Mammary microvascular endothelial cell (primary cell): ENCODE measurements at places on chromosomes 4 and X. TPM values are rescaled to one million over a fixed set of nuclear protein-coding genes. Genes with fewer than 3 reads are reported as not detected.

Gene GC
- total RNA-seq, result not detected in 2 replicates

Gene C4orf51
- total RNA-seq, result not detected in 2 replicates

Gene SPRY1
- 35.8 and 50.7 TPM in 2 replicates for total RNA-seq

Gene SPP1
- 0.10 and 1.1 TPM in 2 replicates for total RNA-seq

Gene RRH
- total RNA-seq, result not detected in 2 replicates

Gene NHSL2
- 18.9 and 22.6 TPM in 2 replicates for total RNA-seq

Gene LRAT
- total RNA-seq, result not detected in 2 replicates

Gene PNMA6A
- total RNA-seq, result 0.20 and 1.3 TPM in 2 replicates

Gene ANXA3
- total RNA-seq, result 248 and 266 TPM in 2 replicates

Gene CTSO
- total RNA-seq, result 8.7 and 8.9 TPM in 2 replicates

Gene DOK7
- total RNA-seq, result not detected in 2 replicates

Gene IL2
- not detected in 2 replicates for total RNA-seq

Gene SH3TC1
- total RNA-seq, result 83.9 and 89.1 TPM in 2 replicates

Gene THOC2
- 29.4 and 40.0 TPM in 2 replicates for total RNA-seq

Gene GUCY1B1
- total RNA-seq, result 0.39 and 0.87 TPM in 2 replicates

Gene C4orf50
- under 0.01 TPM in 1 of 2 replicates, not detected in the other for total RNA-seq

Gene F9
- not detected in 2 replicates for total RNA-seq

Gene UGT2A1
- not detected in 2 replicates for total RNA-seq
